ENCODE measurements at places on chromosomes 16 and 17.

DNA sequence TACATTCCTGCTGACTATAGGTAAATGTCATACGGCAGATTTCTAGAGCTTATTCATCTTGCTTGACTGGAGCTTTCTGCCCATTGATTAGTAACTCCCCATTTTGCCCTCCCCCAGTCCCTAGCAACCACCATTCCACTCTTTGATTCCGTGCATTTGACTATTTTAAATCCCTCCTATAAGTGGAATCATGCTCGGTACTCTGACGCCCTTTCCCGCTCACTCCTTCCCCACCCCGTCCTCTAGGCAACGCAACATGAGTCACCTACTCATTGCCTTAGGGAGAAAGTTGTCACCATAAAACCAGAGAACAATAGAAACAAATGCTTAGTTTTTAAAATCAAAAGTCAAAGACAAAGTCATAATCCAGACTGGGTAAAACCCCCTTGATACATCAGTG is 45.5 kb upstream of the RBBP6 start:
- DNase-seq, result no peak

DNA sequence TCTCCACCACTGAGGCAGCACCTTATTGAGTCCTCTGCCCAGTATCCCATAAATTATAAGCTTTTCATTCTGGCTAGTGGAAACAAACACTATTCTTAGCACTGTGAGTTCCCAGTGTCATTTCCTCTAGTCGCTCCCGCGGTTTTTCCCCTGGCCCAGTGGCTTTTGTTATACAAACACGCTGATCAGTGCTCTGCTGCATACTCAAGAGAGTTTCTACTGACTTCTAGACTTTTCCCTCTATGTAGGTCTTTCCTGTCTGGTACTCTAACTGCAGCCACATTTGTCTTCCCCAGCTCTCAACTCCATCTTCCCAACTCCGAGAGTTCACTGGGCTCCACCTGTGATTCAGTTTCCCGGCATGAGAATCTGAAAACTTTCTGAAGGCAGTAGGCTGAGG is 556.6 kb upstream of the SALL1 start:
- DNase-seq, result no peak

DNA sequence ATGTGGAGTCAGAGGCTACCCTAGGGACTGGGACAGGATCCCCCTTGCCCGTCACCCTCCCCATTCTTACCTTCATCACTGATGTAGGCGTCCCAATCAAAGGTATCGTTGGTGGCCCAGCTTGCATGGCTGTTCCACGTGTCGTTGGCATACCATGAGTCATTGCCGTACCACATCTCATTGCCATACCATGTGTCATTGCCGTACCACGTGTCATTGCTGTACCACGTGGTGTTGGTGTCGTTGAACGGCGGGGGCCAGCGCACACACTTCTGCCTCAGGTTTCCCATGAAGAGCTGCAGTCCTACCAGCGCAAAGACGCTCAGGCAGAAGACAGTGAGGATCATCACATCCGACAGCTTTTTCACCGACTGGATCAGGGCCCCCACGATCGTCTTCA is 4.8 kb downstream of the SCN4A start:
- no peak for DNase-seq

GRCh38 chr17:8310601-8311123 is 621 bp downstream of the ARHGEF15 start:
- no peak for DNase-seq

GRCh38 chr17:5545051-5545987 is 39.0 kb downstream of the NLRP1 start:
- no peak for DNase-seq

GRCh38 chr16:927406-927805 is 43.4 kb downstream of the LMF1 start:
- DNase-seq, result no peak

GRCh38 chr16:674968-675883 is at the start of gene RHBDL1:
Gene RHBDL1, plus strand, starts transcription at chr16:675671. Its CDS starts 120 bp downstream, at chr16:675791.
- DNase-seq, result peak; percentile 52

- no peak for DNase-seq
These were observed 3.9 kb upstream of the HEXIM1 start for GRCh38 chr17:45144199-45145034.

- no peak for DNase-seq
These were observed 201.5 kb downstream of the KCNJ2 start for GRCh38 chr17:70370816-70371215.

DNA sequence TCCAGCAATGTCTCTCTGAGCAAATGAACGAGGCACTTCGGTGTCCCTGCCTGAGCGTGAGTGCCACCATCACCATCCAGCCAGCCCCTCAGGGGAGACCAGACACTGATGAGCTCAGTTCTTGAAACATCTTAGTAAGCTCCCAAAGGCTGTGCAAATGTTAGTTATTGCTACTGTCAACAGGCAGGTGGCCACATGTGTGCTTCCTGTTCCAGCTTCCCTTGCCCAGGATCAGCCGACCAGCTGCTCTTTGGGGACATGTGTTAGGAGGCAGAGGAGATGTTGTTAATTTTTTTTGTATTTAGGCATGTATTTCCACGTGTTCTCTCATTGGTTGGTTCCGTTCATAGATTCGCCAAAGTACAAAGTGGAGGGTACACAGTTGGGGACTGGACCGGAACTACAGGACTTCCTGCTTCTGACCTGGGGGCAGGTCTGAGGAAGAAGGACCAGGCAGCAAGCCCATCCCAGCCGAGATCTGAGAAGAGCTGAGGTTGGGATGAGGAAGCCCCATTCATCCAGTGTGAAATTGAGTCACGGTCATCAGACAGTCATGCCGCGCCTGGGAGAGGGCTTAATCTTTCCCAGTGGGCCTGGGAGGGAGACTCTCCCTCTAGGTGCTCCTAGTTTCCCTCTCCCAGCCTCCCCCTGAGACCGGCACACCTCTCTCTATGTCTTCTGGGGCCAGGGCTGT is 3.8 kb downstream of the TTYH2 start:
- no peak for DNase-seq

DNA sequence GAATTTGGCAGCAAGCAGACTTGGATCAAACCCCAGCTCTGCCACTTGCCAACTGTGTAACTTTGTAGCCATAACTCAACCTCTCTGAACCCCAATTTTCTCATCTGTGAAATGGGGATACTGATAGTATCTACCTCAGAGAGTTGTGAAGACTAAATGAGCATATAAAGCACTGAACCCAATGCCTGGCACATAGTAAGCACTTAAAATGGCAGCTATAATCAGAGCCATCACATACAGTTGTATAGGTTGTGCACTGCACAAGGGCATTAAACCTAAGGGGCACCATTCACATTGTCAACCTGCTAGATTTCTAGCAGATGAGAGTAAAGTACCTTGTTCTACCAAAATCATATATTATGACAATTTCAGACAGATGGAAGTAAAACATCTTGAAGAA is 10.6 kb upstream of the CPNE2 start:
- no peak for DNase-seq

- no peak for DNase-seq
These were observed 16.9 kb downstream of the NARF start for GRCh38 chr17:82475458-82475857.

DNA sequence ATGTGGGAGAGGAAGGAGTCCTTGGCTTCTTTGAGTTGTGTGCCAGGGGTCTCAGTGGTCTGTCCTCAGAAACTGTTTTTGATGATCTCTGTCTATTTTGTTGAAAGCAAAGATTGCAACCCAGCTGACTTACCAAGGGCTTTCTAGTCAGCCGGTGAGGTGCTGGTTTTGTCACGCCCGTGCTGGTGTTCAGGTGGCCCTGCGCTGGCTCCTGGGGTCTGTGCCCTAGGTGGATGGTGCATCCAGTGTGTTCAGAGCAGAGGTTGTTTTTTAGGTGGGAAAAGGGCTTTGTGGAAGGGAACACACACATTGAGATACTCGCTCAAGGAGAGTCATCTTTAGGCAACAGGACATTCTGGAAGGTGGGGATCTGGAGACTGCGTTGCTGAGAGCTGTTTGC is 51.0 kb downstream of the BANP start:
- no peak for DNase-seq

- DNase-seq, result peak; percentile 60
These were observed 2.5 kb downstream of the CARHSP1 start for GRCh38 chr16:8866118-8866883.

DNA sequence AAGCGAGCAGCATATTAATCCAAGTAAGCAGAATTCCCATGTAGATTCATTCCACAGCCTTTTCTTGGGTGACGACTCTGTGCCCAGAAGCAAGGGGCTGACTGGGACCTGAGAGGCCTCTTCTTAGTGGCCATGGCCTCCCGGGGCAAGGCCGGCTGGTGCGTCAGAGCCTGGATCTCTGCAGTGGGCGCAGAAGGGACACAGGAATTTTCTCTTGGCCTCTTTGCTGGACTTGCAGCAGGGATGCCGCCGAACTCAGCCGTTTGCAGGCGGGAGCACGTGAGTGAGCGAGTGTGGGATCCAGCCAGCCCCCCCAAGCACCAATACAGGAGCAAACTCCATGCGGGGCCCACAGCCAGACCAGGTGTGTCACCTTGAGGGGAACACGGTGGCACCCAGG is 151.8 kb downstream of the RPTOR start:
- DNase-seq, result no peak

DNA sequence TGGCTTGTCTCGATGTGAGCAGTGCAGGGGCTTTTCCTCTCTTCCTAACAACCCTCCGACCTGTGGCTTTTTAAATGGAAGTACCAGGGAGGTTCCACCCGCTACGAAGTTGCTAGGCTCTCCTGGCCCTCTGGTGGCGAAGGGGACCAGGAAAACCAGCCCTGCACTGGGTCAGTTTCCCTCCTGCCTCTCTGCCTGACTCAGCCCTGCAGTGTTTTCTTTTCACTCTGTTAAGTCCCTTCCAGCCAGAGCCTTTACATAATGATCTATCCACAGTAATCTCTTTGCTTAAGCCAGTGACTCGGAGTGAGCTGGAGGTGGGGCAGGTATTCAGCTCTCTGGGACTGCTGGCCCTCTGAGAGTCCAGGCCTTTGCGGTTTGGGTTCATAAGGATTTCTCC is 331.3 kb upstream of the EEF2KMT start:
- DNase-seq, result peak; percentile 25

GRCh38 chr16:57732037-57732436 is 3.5 kb upstream of the KATNB1 start:
- DNase-seq, result no peak

DNA sequence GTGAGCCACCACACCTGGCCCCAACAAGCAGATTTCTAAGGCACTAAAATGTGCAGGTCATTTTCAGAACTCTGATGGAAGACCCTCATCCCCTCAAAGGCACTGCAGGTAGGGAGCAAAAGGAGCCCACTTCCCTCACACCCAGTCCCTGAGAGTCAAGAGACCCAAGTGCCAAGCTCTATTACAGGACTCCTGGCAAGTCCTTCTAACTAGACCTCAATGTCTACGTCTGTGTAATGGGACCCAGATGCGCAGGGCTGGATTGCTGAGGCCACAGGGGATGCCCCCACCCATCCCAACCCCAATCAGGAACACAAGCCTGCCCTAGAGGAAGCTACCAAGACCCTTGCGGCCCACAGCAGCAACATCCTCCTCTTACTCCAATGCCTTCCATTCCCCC is 2.7 kb downstream of the PLLP start:
- no peak for DNase-seq

DNA sequence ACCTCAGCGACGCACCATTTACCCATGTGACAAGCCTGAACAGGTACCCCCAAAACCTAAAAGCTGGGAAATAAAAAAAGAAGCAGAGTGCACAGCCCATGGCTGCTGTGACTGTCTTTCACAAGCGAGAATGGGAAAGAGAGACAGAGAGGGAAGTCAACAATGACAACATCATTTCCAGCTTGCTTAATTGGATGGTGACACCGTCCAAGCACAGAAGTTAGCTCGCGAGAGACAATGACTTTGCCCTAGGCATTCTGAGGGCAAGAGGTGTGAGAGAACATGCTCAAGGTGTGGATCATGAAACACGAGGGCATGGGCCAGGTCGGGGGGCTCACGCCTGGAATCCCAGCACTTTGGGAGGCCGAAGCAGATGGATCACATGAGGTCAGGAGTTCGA is 19.3 kb upstream of the NSMCE1 start:
- no peak for DNase-seq

DNA sequence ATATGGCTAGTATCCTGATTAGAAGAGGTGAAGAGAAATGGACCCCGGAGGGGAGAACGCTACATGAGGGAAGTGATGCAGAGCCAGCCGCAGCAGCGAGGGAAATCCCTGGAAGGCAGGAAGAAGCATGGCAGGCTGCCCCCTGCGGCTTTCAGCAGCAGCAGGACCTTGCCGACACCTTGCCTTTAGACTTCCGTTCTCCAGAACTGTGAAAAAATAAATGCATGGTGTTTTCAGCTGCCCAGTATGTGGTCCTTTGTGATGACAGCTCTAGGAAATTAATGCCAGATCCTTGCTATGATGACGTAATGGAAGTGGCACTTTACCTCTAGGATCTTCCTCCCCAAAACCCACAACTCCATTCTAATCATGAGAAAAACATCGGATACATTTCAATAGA is 9.7 kb upstream of the ZFP1 start:
- no peak for DNase-seq

DNA sequence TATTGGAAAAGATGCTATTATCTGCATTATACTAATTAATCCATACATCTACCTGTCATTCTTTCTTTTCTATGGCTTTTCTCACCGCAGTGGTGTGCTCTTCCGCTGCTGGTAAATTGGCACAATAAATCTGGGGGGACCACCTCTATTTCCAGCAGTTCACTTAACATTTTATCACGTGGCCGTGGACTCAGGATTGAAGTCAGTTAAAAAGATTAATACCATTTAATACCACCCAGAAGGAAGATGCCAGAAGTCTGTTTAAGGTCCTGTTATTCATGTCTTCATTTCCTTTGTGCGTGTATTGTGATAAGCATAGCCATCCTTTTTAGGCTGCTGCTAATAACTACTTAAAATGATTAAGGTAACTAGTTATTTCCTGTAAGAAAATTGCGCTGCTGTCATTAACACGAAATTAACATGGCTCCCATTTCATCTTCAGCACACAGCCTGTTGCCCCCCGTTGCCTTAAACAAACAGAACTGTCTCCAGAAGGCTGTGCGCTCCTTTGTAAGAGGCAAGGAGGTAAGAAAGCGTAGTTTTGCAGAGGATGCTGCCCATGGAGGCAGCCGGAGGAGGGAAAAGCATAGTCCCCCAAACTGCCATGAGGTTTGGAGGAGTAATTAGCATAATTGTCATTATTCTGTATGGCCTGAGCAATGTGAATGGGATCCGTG is 414.4 kb downstream of the UTP18 start:
- no peak for DNase-seq

Data from nephron progenitor cell (in vitro differentiated cells).